ENCODE measurements at places on chromosomes 2 and 18.

DNA sequence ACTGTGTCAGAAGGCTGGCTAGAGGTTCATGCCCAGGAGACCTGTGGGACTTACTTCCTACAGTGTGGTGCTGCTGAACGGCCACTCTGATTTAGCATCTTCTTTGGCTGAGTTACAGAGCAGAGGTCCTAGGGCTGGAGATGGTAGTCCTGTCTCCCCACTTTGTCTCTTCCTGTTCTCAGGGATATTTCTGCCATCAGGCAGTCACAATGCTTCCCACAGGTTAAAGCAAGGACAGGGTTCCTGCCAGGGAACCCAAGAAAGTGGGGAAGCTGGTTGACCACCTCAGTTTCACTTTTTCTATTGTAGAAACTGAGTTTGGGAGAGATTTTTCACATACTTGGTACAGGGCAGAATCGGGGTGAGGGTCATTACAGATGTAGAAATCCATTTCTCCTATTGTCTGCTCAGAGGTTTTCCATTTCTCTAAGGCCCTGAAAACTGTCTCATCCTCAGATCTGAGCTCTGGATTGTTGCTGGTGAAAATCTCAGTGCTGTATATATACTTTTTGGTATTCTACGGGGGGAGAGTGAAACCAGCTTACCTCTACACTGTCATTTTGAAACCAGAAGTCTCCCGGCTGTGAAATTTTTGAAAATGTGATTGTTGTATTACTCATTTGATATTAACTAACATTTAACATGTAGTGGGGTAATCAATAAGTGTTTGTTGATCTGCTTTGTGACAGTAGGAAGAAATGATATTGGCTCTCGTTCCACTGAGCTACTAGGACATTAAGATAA, 37.0 kb upstream of the MEP1B start:
- no peak for DNase-seq

GRCh38 chr2:46954951-46955571, 39.5 kb upstream of the MCFD2 start:
- DNase-seq: no peak

DNA sequence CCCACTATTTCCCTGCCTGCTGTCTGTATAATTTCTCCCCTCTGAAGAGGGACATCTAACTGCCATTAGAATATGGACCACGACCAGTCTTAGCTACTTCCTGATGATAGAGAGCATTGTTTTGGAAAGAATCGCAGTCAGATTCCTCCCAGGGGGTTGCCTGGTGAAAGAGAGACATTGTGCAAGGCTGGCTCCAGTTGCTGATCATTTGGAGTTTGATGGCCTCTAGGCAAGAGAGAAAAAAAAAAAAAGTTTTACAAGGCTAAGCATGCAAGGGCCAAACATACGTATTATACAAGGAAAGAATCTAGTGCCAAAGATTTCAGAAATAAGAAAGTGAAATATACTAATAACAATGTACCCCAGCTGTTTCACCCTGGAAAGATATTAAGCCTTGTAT, 182.2 kb downstream of the CMPK2 start:
- no peak for DNase-seq

- DNase-seq: no peak
Observed at GRCh38 chr2:101802329-101802728, 104.8 kb downstream of the MAP4K4 start.

DNA sequence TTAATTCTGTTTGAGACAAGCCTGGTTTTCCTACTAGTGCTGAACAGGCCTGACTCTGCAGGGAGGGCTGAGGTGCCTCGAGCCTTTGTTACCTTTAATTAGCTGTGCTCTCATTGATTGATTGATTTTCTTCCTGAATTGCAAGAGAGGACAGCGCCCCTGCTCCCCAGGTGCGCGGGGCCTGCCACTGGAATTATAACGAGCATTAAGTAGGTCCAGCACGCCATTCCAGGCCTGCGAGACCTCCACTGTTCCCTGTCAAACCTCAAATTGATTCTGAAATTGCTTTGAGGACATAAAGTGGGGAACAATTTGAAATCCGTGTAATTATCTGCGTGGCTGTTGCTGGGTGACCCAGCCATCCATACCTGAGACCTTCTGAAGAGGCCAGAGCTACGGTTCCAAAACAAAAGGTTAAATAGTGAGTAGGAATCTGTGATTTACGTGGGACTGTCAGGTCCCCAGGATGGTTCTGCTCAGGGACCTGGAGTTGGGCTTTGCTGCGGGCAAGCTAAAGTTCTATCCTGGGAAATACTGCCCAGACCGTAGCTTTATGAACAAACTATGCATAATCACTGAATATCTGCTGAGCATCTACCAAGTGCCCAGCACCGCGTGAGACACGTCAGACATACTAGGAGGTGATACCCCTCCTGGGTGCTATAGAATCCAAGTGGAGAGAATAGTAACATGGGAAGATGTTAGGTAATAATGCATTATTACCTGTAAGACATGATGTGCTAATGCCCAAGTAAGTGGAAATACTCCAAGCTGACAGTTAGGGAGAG, 104.1 kb downstream of the ZBTB7C start:
- no peak for DNase-seq

GRCh38 chr2:86000938-86001312, 104.8 kb downstream of the POLR1A start:
- DNase-seq: no peak

GRCh38 chr18:67010919-67011318, 407.0 kb upstream of the CDH19 start:
- DNase-seq: no peak

DNA sequence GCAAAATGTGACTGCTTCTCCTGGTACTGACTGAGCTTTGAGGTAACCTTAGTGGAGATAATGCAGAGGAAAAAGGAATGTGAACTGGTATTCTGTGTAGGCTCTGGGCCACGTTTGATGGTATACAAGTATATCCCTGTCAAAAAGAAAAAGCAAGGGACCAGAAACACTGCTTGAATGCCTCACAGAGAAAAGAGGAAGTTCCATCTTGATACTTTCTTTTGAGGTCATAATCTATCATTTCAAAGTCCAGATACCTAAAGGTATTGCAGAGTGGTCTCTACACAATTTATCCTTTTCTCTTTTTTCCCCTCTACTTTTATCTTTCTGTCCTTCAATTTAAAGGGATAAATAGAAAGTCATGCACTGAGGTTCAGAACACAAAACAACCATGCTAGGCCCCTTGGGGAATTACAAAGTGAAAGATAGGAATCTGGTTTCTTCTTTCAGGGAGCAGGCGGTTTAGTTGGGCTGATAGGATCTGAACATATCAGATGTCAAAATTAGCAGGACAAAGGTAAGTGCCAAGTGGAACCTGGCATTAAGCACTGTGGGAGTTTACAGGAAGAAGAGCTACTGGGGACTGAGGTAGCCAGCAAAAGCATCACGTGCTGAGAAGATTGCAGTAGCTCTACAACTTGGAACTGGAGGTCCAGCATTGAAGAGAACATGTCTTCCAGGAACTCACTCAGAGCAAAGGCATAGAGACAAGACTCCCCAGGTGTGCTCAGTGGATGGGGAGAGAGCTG, 121.2 kb downstream of the LYPD6 start:
- no peak for DNase-seq

GRCh38 chr18:77671456-77672167, 422.0 kb downstream of the GALR1 start:
- DNase-seq: no peak

DNA sequence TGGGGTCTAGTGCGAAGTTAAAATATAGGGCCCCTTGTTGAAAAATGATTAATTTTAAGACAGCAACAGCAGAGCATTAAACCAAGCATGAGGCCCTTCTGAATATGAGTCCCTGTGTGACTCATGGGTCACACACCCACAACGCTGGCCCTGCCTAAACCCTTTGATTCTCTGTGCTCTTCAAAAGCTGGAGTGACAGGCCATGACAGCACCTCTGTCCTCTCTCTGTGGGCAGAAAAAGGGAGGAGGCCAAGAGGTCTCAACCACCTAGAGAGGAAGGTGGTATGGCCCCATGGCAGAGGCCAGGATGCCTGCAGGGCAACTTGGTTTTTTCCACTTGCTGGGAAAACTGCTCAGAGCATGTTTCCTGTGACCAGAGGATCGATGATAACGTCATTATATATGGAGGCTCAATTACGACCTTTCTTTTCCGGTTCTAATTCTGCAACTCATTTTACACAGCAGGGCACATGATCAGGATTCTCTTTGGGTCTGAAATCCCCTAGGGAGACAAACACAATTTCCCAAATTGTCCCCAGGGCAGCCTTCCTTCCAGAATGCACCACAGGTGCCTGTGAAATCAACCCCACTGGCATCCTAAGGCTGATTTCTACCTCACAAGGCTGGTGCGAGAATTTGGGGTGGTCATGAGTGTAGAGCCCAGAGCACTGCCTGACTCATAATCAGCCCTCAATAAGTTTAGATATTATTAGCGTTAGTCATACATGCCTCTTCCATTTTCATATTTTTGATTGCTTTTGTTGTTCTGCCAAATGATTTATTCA, 102.0 kb upstream of the PPP1CB start:
- DNase-seq: no peak

DNA sequence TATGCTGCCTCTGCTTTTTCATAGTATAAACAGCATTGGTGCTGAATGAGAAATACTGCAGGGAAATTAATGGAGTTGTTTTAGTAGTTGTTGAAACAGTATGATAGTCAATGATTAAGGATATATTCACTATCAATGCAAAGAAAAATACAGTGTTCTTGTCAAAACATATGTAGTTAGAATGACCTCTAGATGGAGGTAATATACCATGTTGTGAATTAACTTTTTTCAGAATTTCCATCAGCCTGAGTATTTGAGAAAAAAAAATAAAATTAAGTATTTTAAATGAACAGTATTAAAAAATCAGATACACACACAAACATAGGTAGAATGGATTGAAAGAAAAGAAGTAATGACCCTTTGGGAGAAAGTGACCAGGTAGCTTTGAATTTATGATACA, 59.5 kb downstream of the RMDN2 start:
- DNase-seq: no peak

- DNase-seq: no peak
Observed at GRCh38 chr2:169330555-169331198, 31.7 kb downstream of the LRP2 start.

DNA sequence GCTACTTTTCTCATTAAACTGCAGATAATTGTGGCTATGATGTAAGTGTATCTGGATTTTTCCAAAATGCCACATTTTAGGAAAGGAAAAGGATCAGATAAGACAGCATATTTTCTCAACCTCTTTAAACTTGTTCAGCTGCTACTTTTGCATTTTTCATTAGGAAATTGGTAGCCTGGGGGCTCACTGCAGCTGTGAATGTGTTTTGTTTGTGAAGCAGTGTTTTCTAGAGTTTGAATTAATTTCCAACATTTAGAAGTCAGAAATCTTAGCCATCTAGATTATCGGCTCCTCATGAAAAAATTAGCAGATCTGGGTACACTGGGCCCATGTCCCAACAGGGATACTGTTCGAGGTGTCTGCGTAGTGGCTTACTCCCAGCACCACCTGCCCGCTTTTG, 56.3 kb upstream of the ZDBF2 start:
- no peak for DNase-seq

DNA sequence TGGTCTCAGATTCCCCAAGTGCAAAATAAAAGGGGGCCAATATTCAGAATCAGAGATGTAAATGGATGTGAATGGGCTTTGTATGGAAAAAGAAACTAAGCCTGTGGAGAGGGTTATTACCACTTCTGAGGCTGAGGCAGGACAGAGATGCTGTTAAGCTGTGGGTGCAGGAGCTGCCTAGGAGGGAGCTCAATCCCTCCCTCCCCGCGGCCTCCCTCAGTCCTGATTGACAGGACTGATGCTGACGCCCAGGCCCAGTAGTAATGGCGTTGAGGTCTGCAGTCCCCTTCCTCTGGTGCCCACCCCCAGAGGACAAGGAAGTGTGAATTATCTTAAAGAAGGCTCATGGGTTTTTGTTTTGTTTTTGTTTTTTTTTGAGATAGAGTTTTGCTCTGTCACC, 40.4 kb downstream of the PSD4 start:
- no peak for DNase-seq

GRCh38 chr2:37570773-37571586, 100.5 kb downstream of the CDC42EP3 start:
- no peak for DNase-seq

- DNase-seq: no peak
Observed at GRCh38 chr2:19458427-19459003, 100.1 kb upstream of the OSR1 start.

Data from HL-60 (cell line).